ENCODE measurements at places on chromosomes 5 and 9.

DNA sequence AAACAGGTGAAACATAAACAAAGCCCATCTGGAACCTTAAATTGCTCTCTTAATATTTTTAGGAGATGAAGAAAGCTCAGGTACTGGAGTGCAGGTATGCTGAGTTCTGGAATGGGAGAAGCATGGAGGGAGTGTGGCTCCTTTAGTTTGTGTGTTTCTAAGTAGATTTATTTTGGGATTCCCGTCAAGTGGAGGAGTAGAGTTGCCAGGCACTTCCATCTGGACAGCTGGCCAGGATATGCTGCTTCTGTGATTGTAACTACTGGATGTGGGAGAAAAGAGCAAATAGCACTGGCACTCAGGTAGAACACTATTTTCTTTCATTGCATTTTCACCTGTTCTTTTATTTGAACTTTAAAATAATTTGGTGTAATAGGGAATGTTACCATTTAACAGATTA lies 182.3 kb upstream of the MAST4 start:
- DNase-seq, result no peak

DNA sequence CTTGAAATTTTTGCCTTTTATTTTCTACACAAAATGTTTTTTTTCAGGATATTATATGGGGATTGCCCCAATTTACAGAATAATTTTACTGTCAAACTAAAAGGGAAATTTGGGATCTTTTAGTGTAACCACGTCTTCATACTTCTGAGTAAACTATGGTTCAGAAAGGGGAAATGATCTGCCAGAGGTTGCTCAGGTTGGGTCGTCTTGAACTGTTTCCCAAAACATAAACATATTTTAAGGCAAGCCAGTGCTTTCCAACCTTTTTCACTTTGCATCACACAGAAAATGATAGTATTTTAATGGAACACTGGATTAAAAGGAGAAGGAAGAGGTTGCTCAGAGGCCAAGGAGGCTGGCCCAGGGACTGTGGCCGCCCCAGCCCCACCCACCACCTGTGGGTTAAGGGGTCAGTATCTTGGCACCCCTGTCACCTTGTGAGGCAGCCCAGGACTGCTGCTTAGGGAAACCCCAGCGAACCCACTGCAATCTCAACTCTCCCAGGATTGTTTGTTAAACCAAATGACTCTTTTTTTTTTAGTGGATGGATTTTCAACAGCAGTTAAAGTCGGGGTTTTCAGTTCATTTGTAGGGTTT lies 142.7 kb upstream of the DHFR start:
- DNase-seq, result no peak

DNA sequence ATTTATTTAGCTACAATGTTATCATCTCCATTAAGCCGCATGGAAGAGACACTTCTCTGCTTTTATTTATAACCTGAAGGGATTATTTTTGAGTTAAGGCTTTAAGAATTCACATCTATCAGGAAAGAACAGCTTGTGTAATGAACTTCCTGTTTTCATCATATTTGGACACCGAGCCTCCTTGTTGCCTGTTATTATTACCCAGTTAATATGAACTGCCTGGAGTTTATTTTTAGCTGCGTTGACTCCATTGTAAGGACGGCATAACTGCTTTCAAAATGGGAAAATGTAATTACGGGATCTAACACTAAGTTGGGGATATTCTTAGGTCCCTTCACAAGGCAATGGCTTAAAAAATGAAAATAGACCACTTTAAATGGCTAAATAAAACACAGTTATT lies 89.0 kb upstream of the NR4A3 start:
- DNase-seq, result no peak

DNA sequence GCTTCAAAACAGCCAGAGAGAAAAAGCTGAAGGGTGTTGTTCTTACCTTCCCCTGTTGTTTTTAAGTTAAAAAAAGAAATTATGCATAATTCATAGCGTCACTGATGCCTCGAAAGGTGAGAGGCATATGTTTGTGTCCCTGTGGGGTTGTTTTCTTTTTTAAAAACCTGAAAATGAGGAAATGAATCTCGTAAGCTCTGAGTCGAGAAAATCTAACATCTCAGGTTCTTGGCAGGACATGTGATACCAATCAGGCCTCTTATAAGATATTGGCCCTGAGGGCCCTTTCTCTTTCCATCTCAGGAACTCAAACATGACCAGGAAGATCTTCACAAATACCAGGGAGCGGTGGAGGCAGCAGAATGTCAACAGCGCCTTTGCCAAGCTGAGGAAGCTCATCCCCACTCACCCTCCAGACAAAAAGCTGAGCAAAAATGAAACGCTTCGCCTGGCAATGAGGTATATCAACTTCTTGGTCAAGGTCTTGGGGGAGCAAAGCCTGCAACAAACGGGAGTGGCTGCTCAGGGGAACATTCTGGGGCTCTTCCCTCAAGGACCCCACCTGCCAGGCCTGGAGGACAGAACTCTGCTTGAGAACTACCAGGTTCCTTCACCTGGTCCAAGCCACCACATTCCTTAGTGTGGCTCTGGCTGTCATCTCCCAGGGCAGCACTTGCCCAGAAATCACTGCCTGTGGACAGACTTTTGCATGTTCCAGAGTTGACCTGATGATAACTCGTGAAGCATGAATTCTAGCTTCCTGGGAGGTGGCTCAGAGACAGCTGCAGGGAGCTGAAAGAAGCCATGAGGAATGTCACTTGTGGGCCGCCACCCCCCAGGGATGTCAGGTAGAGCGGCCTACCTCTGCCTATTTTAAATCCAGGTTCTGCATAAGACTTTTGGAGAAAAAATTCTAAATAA lies at the start of gene TAL2:
Gene TAL2, plus strand, starts transcription at position 274 of the 921 bp plus-strand sequence. Its CDS starts 40 bp downstream, at position 314.
- no peak for DNase-seq

DNA sequence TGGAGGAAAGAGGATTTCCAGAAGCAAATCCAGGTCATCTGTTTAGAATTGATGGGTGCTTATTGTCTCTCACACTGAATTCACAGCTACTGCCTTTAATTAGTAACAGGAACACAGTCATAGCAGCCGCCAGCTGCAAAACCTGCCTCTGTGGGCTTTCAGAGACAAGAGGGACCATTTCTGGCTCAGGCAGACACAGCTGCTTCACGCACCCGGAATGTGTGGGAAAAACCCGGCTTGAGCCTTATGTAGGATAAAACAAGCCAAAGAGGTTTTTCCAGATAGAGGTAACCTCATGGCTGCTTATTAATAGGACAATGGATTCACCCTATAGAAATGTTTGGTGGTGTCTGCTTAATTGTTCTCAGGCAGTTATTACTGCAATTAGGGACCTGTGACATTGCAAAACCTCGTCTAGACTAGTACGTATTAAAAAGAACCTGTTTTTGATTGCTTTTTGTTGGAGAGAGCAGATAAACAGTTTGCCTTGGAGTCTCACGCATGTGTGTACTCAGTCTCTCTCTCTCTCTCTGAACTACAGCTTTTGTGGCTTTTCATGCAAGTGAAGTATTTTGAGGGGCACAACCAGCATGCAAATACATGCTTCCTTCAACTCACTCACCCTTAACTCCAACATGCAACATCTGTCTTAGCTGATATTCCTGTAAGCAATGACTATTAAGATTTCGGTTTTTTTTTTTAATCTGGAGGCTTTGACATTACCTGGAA lies 302.7 kb downstream of the PLK2 start:
- DNase-seq, result no peak

GRCh38 chr9:104745852-104746251 lies 1.6 kb upstream of the NIPSNAP3A start:
- DNase-seq, result no peak

DNA sequence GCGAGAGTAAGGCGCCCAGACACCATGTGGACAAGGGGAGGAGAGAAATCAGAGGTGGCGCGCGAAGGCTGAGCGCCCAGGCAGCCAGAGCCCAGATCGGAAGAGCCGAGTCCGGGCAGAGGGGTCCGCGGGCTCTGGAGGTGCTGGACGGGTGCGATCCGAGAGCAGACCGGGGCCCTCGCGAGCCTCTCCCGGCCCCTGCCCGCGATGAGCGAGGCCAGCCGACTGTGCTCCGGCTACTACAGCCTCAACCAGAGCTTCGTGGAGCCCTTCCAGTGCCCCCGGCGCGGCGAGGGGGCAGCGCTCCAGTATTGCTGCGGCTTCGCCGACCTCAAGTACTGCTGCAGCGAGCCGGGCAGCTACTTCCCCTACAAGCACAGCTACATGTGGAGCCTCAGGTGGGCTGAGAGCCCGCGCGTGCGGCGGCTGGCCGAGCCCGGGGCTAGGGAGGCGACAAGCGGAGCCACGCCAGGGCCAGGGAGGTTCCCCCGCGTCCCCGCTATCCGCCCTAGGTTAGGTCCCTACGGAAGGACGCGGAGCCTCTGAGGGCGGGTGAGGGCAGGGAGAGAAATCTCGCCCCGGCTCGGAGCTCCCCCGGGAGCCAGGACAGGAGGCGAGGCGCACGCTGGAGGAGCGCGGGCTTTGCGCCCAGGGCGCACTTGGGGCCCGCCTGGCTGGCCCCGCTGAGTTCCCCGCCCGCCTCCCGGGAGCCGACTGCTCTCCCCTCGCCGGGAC lies at the start of gene SHISAL2B:
Gene SHISAL2B, plus strand, starts transcription at position 87 of the 735 bp plus-strand sequence. Its CDS starts 121 bp downstream, at position 208.
- DNase-seq, result peak; percentile 24

- DNase-seq, result no peak
Observed at GRCh38 chr5:173475780-173476179, 140.7 kb downstream of the BOD1 start.

- no peak for DNase-seq
Observed at GRCh38 chr5:5675511-5675910, 253.0 kb downstream of the ICE1 start.

DNA sequence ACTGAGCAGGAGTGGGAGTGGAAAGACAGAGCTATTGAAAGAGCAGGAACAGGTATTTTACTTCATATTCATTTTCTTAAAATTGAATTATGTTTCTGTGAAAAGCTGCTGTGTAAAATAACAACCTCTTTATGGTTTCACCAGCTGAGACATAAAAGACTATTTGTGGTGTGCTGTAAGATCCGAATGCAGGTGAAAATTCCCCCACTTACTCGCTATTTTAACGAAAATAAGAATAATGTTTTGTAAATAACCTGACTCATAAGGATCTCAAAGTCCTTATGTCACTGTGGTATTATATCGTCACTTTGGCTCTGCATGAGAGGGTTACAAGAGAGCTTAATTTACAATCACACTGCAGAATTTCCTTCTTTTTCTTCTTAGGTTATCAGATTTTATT lies 65.3 kb upstream of the NFIB start:
- no peak for DNase-seq

DNA sequence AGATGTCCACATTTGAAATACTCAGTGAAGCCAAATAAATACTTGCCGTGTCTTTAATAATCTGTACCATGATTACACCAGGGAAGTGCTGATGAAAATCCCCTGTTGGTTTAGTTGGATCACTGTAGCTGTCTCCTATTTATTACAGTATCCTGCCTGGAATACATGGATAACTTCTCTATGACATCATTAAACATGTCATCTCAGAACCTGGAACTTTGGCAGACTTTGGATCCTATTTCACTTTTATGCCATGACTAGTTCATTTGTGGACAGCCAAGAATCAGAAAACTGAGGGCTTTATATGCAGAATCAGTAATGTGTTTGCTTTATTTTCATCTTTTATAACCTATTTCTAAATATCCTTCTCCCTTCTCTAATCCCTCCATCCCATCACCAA lies at the start of gene TXNDC8:
Gene TXNDC8, minus strand, starts transcription at position 137 of the 400 bp plus-strand sequence.
- DNase-seq, result peak; percentile 42

- no peak for DNase-seq
Observed at GRCh38 chr5:20114526-20114925, 126.5 kb upstream of the CDH18 start.

GRCh38 chr5:35012796-35013195 lies 35.0 kb downstream of the AGXT2 start:
- DNase-seq, result no peak

DNA sequence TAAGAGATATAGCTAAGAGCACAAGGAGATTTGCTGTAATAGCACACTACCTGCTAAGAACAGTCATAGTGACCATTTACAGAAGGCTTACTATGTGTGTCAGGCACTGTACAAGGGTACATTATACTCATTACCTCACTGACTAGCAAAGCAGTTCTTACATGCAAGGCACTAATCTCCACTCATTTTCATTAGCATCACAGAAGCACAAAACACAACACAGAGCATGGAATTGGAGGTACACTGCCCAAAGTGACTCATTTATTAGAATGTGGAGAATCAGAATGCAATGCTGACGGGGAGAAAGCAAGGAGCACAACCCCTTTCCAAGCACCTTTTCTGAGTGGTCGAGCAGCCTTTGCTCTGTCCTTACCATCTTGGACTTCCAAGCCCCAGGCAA lies 169.7 kb downstream of the ENTREP1 start:
- no peak for DNase-seq

DNA sequence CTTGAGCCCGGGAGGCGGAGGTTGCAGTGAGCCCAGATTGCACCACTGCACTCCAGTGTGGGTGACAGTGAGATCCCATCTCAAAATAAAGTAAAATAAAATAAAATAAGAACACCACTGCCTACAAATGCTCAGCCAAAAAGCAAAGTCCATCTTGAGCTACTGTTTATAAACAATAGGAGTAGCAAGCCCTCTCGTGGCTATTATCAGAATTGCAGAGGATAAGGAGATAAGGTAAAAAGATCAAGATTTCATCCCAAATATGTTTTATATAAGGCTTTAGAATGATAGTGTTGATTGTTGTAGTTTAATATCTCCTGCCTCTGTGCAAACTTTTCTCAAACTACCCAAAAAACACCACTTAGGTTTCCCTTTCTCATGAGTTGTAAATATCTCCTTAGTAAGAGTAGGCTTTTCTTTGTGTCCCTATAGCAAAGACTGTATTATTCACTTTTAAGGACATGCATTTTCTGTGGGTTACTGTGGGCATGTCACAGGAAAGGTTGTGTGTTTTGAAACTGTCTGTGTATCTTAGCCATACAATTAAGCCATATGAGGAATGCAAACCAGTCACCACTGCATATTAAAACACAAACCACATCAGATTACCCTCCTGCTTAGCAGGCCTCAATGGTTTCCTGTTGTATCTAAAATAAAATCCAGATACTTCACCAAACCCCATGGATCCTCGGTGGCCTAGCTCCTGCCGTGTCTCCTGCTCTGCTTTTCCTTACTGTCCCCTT lies 31.8 kb upstream of the CKS2 start:
- DNase-seq, result peak; percentile 89

- no peak for DNase-seq
Observed at GRCh38 chr5:139131921-139132432, 66.2 kb downstream of the SIL1 start.

GRCh38 chr5:115559524-115559923 lies 14.9 kb upstream of the FEM1C start:
- DNase-seq, result peak; percentile 19

DNA sequence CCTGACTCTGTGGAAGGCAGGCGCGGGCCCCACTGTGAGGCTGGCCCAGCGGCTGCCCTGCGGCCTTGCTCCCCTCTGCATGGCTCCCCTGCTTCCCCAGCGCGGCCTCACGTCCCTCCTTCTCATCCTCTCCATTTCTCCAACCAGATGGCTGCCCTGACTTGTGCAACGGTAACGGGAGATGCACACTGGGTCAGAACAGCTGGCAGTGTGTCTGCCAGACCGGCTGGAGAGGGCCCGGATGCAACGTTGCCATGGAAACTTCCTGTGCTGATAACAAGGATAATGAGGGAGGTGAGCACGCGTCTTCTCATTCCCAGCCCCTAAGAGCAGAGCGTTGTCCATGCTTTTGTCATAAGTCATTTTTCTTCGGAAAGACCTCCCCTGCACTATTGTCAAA lies 129.0 kb upstream of the WWC1 start:
- no peak for DNase-seq

- DNase-seq, result no peak
Observed at GRCh38 chr9:8845808-8846207, 1046.2 kb upstream of the DMAC1 start.

All from adipocyte (in vitro differentiated cells).